Adrenal gland (tissue), 19 donors: ENCODE measurements at places on chromosomes 16 and 17.

GRCh38 chr16:83533193-83533592 is 274.6 kb upstream of the HSBP1 start:
- no peak for DNase-seq

GRCh38 chr17:50708050-50709000 is 611 bp upstream of the ANKRD40 start:
- no peak for DNase-seq

DNA sequence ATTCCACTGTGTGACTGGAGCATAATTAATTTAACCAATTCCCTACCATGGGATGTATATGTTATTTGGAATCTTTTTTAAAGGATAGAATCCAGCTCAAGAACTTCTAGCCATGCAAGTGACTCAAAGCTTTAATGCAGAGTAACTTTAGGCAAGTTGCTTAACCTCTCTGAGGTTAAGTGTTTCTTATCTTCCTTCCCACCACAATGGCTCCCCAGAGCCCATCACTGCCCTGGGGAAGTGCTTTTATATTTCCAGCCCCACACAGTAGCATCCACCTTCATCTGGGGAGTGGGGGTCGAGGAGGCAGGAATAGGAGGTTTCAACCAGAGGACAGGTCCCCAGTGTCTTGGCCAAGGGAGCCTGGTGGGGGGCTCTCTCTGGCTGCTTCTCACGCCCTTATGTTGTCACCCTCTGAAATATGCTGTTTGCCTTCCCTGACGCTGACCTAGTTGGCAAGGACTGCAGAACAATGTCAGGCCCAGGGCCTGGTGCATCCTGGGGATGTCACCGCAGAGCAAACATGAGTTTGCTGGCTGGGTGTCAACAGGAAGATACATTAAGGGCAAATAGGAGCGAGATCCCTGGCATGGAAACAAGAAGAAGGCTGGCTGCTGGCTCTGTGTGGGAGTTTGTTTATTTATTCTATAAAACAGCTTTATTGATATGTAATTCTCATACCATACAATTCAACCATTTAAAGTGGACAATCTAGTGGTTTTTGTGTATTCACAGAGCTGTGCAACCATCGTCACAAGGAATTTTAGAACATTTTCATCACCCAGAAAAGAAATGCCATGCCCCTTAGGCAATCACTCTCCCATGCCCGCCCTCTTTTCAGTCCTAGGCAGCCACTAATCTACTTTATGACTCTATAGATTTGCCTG is 46.6 kb upstream of the WSB1 start:
- peak; percentile 88 for DNase-seq

GRCh38 chr16:75798714-75799113 is 72.4 kb upstream of the CPHXL start:
- DNase-seq: no peak

GRCh38 chr17:17417718-17418181 is 59.0 kb upstream of the MED9 start:
- DNase-seq: no peak

DNA sequence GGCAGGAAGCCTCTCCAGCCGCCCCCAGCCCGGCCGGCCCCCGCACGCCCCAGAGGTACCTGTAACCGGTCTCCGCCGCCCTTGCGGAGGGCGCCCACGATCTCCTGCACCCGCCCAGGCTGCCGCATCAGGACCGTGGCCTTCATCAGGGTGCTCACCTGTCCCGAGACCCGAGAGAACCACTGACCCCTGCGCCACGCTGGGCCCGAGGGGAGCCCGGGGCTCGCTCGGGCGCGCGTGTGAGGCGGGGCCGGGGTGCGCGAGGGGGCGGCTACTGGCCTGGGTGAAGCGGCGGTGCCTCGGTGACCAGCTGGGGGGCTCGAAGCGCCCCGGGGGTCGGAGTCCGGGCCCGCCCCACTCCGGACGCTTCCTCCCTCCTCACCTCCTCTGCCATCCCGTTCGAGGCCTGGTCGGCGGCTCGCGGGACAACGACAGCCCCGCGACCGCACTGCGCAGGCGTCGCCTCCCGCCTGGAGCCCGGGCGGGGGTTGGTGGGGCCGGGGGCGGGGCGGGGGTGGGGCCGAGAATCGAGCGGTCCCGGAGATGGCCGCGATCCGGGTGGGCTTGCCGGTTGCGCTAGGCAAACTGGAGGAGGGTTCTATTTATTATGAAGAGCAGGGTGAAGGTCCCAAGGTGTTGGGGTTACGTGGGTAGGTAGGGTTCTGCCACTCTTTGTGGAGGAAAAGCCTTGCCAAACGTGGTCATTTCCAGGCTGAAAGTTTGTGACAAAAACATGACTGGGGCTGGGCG is at the start of gene NT5C3B:
TSS of gene NT5C3B (minus strand) at position 433 of the 750 bp plus-strand sequence. CDS start at position 394, 39 bp downstream.
- peak; percentile 58 for DNase-seq

DNA sequence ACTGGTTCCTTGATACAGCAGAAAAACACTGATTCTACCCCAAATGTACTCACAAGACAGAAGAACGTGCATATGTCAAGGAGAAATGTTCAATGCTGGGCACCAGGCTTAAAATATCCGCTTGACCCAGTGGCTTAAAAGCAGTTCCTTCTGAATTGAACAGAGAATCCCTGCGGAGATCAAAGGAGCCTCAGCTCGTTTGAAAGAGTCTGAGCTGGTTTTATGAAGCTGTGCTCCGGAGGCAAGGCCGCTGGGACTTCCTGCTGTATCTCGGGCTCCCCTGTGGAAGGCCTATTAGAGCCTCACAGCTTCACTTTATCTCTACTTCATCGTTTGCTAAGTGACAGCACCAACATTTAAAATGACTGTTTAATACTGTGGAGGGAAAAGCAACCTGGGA is 2.2 kb downstream of the LMF1 start:
- DNase-seq: no peak

DNA sequence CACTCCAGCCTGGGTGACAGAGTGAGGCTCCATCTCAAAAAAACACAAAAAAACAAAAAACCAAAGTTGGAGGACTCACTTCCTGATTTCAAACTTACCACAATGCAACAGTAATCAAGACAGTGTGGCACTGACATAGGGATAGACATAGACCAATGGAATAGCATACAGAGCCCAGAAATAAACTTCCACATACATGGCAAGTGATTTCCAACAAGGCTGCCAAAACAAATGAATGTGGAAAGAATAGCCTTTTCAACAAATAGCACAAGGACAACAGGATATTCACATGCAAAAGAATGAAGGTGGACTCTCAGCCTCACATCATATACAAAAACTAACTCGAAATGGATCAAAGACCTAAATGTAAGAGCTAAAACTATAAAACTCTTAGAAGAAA is 36.8 kb upstream of the RASD1 start:
- DNase-seq: no peak
